ENCODE measurements at places on chromosomes 2 and 18. TPM values are rescaled to one million over a fixed set of nuclear protein-coding genes. Genes with fewer than 3 reads are reported as not detected.

GRCh38 chr2:6828299-6828584, 37.5 kb downstream of the CMPK2 start:
- peak; percentile 61 for DNase-seq

The ASXL3 gene
- polyA plus RNA-seq = 7.9 TPM

The GPN1 gene
- polyA plus RNA-seq = 57.4 TPM

DNA sequence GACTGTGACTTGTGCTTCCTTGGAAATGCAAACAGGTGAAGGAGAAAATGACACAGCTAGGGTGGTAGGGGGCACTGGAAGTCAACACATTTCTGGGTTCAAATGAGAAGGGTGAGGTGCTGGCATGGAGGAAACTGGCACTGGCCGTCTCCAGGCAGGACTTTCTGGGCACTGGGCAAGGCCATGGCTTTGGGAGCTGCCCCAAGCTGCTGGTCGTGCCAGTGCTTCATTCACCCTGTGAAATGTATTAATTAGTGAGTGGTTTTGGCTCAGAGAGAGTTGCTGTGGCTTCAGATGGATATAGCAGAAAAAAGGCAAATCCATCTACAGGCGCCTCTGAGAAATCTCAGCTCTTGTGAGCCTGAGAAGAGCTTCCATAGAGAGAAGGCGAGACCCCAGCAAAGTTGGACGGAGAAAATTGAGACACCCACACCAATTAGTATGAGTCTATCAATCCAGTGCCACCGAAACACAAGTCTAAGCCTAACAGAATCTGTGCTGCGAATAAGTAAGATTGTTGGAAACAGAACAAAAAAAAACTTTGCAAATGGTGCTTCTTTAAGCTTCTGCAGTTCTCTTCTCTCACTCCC, 202.1 kb upstream of the TNP1 start:
- no peak for DNase-seq

The SCN7A gene
- 13.0 TPM for polyA plus RNA-seq

DNA sequence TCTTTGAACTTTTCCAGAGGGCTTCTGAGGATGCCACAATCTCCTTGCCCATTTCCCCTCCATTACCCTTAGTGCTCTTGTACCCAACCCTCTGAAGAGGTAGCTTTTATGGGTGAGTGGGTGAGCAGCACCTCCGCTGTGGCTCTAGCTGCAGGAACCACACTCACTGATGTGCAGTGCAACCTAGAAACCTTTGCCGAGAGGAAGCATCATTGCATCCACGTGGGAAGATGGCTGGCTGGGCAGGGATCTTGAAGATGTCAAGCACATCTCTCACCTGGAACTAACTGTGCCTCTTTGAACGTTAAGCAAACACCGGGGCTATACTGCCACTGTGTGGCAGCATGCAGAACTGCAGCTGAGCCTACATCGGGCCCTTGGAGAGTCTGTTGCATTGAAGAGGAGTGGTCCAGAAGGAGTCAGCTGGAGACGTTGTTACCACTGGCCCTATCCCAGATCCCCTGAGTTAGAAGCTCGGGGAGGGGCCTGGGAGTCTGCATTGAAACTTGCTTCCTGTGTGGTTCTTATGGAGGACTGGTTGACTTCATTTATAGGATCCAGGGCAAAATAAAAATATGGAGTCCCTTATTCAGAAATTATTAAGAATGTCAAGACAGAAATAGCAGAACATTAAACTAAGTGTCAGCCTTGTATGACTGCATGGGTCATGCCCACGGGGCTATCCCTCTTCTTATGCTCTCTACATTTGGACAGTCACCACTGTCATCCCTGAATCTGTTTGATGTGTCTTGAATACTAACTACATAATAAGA, 28.7 kb downstream of the IGFBP5 start:
- peak; percentile 73 for DNase-seq

DNA sequence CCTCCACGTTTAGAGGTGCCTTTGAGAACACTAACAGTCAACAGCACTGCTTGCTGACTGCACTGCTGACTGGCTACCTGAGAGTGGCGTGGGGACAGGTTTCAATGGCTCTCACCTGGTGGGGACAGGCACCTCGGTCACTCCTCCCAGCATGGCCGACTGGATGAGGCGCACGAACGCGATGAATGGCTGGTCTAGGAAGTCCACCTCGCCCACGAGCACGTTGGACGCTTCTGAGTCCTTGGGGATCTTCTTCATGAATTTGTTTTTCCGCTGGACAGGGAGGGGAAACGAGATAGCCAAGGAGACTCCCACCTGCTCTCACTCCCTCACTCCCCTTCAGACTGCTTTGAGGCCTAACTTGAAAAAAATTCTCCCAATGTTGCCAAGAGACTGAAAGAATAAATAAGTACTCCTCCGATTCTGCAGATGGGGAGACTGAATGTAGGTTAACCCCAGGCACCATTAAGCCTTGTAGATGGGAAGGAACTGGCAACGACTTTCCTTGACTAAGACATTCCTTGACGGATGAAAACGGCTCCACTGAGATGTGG, 57.3 kb downstream of the MTHFD2 start:
- peak; percentile 21 for DNase-seq

GRCh38 chr2:73868204-73868978, 24.4 kb upstream of the ACTG2 start:
- no peak for DNase-seq

DNA sequence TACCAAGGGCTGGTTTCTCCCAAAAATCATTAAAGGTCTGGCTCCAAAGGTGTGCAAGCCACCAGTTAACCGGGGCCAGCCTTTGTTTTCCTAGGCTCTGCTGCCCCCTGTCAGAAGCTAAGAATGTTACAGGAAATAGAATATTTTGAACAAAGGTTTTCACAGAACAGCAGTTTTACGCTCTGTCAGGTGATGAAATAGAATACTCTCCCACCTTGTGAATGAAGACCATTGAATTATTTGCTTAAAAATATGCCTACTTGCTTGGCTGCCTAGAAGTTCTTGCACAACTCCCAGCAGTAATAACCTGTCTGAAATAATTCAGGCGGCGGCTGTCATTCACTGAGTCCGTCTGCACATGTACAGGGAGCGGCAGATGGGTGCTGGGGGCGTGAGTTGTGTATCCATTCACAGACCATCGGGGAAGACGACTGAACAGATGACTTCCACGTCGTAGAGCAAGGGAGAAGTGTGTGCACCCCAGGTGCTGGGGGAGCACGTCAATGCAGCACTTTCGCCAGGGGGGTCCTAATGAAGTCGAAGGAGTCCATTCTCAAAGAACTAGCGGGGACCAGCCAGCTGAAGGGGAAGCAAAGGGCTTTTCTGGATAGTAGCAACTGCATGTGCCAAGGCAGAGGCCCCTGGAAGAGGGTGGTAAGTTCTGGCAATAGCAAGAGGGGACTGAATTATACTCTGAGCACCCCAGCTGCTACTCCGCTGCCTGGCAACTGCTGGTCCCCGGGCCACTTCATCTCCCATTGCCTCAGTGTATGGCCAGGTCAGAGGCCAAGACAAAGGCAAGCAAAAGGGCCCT, 56.1 kb downstream of the SF3B1 start:
- peak; percentile 62 for DNase-seq

The C2orf68 gene
- polyA plus RNA-seq = 80.5 TPM

- no peak for DNase-seq
Measured at GRCh38 chr2:122378521-122378920, 623.1 kb downstream of the TSN start.

The OTX1 gene
- polyA plus RNA-seq = not detected

DNA sequence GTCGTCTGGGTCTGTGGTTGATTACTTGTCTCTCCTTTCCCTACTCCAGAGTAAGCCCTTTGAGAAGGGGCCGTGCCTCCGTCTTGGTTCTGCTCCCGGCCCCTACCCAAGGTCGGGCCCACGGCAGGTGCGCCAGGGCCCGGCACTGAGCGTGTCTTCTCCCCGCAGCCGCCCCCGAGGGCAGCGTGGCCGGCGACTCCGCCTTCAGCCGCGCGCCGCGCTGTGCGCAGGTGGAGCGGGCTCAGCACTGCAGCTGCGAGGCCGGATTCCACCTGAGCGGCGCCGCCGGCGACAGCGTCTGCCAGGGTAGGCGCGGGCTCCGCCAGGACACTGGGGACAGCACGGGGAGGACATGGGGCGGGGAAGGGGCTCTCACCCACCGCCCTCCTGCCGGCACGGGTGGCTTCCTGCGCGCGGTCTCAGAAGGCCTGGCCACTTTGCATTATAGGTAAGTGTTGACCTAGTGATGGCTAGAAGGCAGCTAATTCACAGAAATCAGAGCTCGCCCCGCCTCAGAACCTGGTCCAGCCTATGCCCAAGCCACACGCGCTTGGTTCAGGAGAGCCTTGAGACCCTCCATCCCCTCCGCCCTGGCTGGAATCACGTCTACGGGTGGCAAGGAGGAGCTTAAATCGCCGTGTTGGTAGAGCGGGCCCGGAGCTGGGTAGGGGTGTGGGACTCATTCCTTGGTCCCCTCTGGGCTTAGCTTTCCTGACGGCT, 43.5 kb downstream of the FBLN7 start:
- DNase-seq = peak; percentile 12

DNA sequence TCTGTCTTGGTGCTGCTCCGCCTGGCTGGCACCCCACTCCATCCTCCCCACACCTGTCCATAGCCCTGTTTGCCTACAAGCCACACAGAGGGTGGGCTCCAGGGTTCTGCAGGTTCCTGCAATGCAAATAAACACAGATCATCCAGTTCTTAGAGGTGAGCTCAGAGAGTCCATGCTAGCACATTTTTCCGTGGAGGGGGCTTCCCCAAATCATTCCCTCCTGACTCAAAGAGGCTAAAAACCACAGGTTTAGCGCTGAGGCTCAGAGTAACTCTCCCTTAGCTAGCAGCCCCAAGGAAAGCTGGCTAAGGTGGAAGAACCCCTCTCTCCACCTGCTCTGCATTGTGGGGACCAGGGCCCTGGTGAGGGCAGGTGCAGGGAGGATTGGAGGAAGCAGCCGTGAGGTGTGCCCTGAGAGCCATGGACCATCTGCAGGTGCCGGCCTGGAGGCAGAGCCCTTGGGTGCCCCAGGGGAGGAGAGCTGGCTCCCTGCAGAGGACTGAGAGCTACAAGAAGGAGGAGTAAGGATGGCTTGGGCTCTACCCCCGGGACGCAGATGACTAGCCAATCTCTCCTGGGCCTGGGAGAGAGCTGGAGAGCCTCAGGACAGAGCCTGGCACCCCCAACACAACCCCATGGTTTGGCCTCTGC, 23.8 kb upstream of the TEX44 start:
- DNase-seq = no peak

The KCNIP3 gene
- polyA plus RNA-seq = 23.4 TPM

DNA sequence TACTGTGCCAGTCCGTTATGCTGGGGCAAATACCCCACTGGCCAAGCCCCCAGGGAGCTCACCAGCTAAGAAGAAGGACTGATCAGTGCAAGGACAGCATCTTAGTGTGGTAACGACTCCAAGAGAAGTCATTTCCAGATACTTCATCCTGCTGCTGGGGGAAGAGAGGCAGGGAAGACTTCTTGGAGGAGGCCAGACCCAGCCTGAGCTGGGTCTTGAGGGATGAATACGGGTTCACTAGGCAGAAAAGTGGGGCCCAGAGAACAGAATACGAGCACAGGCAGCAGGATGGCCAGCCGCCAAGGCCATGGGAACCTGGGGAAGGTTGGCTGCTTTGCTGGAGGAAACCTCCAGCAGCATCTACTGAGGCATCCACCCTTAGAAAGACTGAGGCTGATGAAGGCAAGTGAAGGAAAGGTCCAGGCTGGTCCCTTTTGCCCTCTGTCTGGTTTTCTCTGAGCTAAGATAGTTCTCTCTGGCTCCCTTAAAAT, 84.1 kb downstream of the GLI2 start:
- no peak for DNase-seq

GRCh38 chr2:85905187-85905666, 16.4 kb upstream of the ST3GAL5 start:
- no peak for DNase-seq

The TCF7L1 gene
- 56.7 TPM for polyA plus RNA-seq

GRCh38 chr2:24512404-24512803, 21.4 kb downstream of the NCOA1 start:
- DNase-seq = no peak

GRCh38 chr2:201987426-201987825, 46.2 kb upstream of the FZD7 start:
- no peak for DNase-seq

The ZNF236 gene
- 13.9 TPM for polyA plus RNA-seq

DNA sequence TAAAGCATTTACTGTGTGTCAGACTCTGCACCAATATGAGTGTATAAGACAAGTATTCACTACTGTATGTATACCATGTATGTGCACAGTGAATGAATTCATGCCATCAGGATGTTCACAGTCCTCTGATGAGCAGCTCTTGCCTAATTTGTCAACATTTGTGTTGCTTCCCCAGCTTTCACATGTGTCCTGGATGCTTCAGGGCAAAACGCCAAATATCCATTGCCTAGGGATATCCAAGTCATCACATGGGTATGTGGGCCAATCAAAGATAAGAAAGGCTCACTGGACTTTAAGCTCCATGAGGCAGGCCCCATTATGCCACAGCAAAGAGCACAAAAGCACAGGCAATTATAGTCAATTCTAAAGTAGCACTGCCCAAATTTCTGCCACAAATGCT, 134.2 kb upstream of the CHAC2 start:
- no peak for DNase-seq

DNA sequence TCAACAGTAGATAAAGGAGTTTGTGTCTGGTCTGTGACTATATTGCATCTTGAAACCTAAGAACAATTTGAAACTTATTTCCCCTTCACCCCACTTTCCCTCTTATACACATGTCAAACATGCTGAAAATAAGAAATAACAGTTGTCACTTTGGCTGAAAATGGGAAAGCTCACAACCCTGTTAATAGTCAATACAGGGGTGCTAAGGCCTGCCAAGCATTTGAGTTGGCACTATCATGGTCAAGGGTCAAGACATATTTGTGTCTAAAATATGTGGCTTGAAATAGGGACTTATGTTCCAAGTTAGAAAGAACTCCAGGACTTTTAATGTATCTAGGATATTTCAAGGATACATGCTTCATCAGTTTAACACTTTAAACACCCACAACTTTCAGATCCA, 20.6 kb downstream of the PAIP2B start:
- no peak for DNase-seq

The TMEM182 gene
- polyA plus RNA-seq = 8.7 TPM

GRCh38 chr2:9773903-9774239, 69.4 kb upstream of the TAF1B start:
- DNase-seq = no peak

GRCh38 chr2:20103530-20103929, 52.1 kb upstream of the LAPTM4A start:
- DNase-seq = no peak

GRCh38 chr2:99899882-99900281, 242.5 kb downstream of the AFF3 start:
- DNase-seq = no peak

The CD8B2 gene
- polyA plus RNA-seq = 0.24 TPM

The ASB3 gene
- 25.6 TPM for polyA plus RNA-seq

The SERPINB4 gene
- not detected for polyA plus RNA-seq

- no peak for DNase-seq
Measured at GRCh38 chr2:207156451-207157161, 9.1 kb downstream of the KLF7 start.
